ENCODE measurements at places on chromosomes 4 and X. TPM values are rescaled to one million over a fixed set of nuclear protein-coding genes. Genes with fewer than 3 reads are reported as not detected.

CNOT6L gene
- total RNA-seq: 209 TPM

- H3K4me3 ChIP-seq: peak overlapping the region; percentile 98
- peak overlapping the region; percentile 97 for H3K27ac ChIP-seq
- peaks cover 21% of the 10 kb centered on the region for H3K27me3 ChIP-seq
- H3K36me3 ChIP-seq: peaks cover 12% of the 10 kb centered on the region
Observed at GRCh38 chrX:40172401-40173142, 74.8 kb upstream of the BCOR start.

PDE5A gene
- 1.0 TPM for total RNA-seq

PCDH10 gene
- total RNA-seq: not detected

GRCh38 chrX:41912923-41913322 lies 10.4 kb downstream of the CASK start:
- peaks cover 23% of the 10 kb centered on the region for H3K4me1 ChIP-seq
- H3K27ac ChIP-seq: peak overlapping the region; percentile 42
- no peak for DNase-seq

ERAS gene
- total RNA-seq: not detected

DNA sequence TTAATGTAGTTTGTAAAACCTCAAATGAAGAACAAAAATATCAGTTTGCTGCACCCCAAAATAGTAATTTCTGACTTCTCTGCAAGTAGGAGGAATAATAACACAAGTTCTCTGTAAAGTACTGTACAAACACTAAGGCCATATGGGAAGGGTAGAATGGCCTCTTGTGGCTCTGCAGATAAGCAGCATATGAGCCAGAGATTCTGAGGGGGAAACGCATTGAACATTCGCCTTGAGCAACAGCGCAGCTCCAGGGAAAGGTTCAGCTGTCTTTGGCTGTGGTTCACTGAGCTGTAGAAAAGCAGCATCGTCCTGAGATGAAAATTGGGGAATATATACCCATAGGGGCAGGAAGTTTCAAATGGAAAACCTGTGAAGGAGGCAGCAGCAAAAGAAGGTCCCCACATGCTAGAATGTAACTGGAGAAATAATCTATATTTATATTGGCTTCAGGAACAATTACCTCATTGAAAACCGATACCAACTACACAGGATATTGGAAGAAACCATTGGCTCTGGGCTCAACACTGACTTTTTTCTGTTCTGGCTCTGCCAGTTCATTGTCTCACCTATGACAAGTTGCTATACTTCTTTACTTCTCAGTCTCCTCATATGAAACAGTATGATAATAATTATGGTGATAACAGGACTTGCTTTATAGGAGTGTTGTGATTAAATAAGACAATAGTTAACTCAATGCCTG lies 357.6 kb upstream of the CPEB2 start:
- no peaks in the 10 kb centered on the region for H3K27me3 ChIP-seq
- H3K4me1 ChIP-seq: no peaks in the 10 kb centered on the region
- no peak overlapping the region for H3K4me3 ChIP-seq
- no peaks in the 10 kb centered on the region for H3K36me3 ChIP-seq

DNA sequence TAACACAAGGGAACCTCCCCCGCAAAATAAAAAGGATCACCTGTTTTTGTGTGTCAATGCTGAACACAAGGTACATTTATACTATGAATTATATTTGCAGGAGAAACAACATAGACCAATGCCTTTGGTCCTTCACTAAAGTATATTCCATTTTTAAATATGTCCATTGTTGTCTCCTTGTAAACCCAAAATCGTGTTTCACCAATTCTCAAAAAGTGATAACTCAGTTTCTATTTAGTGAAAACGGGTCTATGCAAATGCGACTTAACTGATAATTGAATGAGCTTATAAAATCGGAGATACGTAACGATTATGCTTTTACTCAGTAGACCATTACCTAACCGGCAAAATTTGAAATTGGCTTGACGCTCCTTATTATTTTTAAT lies 2.1 kb downstream of the BRWD3 start:
- H3K36me3 ChIP-seq: peaks cover 8% of the 10 kb centered on the region
- peak overlapping the region; percentile 95 for H3K4me3 ChIP-seq
- H3K27me3 ChIP-seq: no peaks in the 10 kb centered on the region
- no peak for DNase-seq
- peak overlapping the region; percentile 96 for H3K27ac ChIP-seq
- peaks cover 22% of the 10 kb centered on the region for H3K4me1 ChIP-seq

- no peaks in the 10 kb centered on the region for H3K27me3 ChIP-seq
- no peak overlapping the region for H3K4me3 ChIP-seq
- no peaks in the 10 kb centered on the region for H3K4me1 ChIP-seq
- no peak for DNase-seq
- no peaks in the 10 kb centered on the region for H3K36me3 ChIP-seq
- no peak overlapping the region for H3K27ac ChIP-seq
Observed at GRCh38 chr4:44017422-44017739, 431.2 kb downstream of the KCTD8 start.

DNA sequence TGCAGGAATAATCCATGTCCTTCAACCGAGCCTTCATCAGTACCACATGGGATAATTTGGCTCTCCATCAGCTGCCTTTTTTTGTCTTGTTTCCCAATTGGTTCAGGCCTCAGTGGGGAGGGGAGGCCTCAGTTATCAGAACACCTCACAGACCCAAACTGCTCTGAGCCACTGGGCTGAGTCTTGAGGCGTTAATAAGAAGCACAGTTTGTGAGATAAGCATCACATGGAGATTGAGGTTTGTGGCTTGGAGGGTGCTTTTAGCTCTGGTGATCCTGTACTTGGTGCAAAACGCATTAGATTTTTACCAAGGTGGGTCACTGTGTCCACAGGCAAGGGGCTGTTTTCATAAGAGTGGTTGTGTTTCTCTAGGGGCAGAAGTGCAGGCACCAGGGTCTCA lies 82.8 kb upstream of the HPF1 start:
- H3K4me3 ChIP-seq: no peak overlapping the region
- DNase-seq: no peak
- peaks cover 4% of the 10 kb centered on the region for H3K27me3 ChIP-seq
- no peaks in the 10 kb centered on the region for H3K36me3 ChIP-seq
- H3K4me1 ChIP-seq: no peaks in the 10 kb centered on the region
- no peak overlapping the region for H3K27ac ChIP-seq

TMEM271 gene
- not detected for total RNA-seq

DNA sequence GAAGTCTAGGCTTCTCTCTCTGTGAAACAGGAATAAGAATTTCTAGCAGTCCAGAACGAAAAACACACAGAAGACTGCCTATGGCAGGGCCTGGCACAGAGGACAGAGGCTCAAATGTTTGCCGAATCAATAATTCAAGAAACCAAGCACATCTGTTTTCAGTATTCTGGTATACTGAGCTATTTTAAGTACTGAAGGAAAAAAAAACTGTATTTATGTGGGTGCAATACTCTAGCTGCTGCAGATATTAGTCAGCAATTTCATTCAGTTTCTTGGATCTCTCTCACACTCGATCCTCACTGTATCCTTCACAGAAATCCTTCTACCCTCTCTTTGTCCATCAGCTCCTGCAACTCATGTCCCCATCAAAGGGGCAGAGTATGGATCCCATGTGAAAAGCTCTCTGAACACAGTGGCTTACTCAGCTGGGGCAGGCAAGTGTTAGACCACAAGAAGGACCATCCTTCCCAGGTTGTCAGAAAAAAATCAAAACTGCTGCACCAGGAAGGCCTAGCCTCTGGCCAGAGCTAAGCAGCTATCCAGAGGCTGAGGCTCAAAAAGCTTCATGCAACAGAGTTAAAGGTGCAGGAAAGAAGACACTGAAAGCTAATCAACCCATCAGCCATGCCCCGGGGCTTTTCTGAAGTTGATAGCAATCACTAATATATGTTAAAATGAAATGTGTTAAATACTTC lies 9.1 kb upstream of the USO1 start:
- no peak overlapping the region for H3K4me3 ChIP-seq
- no peaks in the 10 kb centered on the region for H3K4me1 ChIP-seq
- no peaks in the 10 kb centered on the region for H3K36me3 ChIP-seq
- H3K27me3 ChIP-seq: no peaks in the 10 kb centered on the region

- no peak for DNase-seq
- H3K4me3 ChIP-seq: no peak overlapping the region
- no peak overlapping the region for H3K27ac ChIP-seq
- peaks cover 40% of the 10 kb centered on the region for H3K4me1 ChIP-seq
Observed at GRCh38 chr4:102757681-102758080, 3.1 kb downstream of the MANBA start.

DNA sequence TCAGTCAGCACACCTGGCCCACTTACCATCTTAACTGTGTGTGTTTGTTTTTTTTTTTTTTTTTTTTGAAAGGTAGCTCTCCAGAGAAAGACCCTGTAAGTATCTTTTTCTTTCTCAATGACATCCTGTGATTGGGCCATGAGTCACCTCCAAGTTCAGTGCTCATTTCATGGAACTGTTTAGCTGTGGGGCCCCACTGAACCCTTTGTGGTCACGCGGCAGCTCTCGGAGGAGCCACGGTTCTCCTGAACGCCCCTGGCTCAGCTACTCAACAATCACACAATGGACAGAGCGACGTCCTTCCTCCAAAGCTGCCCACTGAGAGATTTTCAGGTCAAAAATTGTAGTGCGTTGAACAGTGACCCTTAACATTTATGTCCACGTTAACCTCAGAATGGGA lies 14.2 kb upstream of the IL3RA start:
- H3K27me3 ChIP-seq: peaks cover 5% of the 10 kb centered on the region
- peaks cover 35% of the 10 kb centered on the region for H3K4me1 ChIP-seq
- H3K36me3 ChIP-seq: no peaks in the 10 kb centered on the region
- peak overlapping the region; percentile 91 for H3K27ac ChIP-seq

DNA sequence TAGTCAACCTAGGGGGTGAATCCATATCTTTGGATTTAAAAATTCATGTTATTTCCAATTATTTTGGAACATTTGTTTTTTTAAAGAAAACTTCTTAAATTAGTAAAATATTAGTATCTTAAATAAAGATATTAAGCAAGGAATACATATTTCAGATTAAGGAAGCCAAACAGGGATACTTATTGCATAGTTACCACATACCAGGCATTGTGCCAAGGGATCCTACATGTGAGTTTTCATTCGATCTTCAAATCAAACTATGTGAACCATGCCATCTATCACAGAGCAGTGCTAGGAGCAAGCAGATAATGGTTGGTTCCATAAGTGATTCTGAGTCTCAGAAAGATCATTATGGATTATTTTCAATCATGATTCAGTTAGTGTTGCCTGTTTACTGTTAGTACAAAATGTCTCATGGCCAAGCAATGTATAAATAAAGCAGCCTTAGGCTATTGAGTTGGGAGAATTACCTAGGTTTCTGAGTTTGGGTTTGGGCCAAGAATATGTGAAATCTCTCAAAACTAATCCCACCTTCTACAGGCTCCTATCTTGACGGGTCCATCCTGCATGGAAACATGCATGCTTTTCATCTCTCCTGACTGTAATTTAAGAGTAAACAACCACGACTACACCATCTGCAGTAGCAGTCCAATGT lies 176.7 kb downstream of the NPFFR2 start:
- no peaks in the 10 kb centered on the region for H3K27me3 ChIP-seq
- H3K4me1 ChIP-seq: no peaks in the 10 kb centered on the region
- no peaks in the 10 kb centered on the region for H3K36me3 ChIP-seq
- no peak for DNase-seq

- H3K27ac ChIP-seq: no peak overlapping the region
- DNase-seq: no peak
- no peaks in the 10 kb centered on the region for H3K36me3 ChIP-seq
- H3K4me1 ChIP-seq: no peaks in the 10 kb centered on the region
Observed at GRCh38 chr4:101067383-101067782, 279.9 kb downstream of the PPP3CA start.

GRCh38 chr4:101127176-101127790 lies 220.0 kb downstream of the PPP3CA start:
- peaks cover 28% of the 10 kb centered on the region for H3K4me1 ChIP-seq
- no peak overlapping the region for H3K4me3 ChIP-seq
- DNase-seq: no peak
- H3K27ac ChIP-seq: no peak overlapping the region
- H3K36me3 ChIP-seq: peaks cover 10% of the 10 kb centered on the region

TIGD2 gene
- 3.3 TPM for total RNA-seq

- H3K4me1 ChIP-seq: no peaks in the 10 kb centered on the region
- H3K27me3 ChIP-seq: no peaks in the 10 kb centered on the region
- H3K36me3 ChIP-seq: no peaks in the 10 kb centered on the region
- no peak overlapping the region for H3K27ac ChIP-seq
- no peak overlapping the region for H3K4me3 ChIP-seq
Observed at GRCh38 chr4:84954982-84955567, 11.4 kb downstream of the WDFY3 start.

DNA sequence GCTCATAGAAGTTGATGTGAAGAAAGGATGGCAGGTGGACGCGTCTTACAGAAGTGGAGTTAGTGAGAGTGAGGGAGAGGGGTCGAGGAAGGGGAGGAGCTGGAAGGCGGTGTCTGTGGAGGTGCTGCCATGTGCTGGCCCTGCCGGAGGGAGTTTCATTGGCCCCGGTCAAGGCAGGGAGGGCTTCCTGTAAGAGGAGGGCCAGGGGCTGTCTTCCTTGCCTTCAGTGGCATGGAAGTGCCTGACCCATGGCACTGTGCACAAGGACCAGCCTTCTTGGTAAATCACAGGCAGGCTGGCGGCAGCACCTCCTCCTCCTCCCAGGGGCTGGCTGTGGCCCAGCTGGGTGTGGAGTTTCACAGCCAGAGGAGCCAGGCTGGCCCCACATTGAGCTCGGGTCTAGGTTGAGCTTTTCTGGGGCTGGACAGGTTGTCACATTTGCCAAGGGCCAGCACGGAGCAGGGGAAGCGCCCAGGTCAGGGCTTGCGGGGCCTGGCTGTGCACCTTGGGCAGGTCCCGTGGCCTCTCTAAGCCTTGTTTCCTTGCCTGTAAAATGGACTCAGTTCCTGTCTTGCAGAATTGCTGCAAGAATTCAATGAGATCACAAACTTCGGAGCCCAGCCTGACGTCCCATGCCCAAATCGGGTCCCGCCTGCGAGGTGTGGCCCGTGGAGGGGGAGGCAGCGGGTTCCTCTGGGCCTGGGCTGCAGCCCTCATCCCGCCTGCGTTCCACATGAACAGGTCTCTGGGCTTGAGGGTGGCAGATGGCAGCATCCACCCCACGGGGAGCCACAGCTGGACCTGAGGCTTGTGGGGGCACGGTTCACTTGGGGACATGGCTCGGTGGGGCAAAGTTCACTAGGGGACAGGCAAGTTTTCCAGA lies 7.0 kb downstream of the HTRA3 start:
- no peak overlapping the region for H3K27ac ChIP-seq
- no peaks in the 10 kb centered on the region for H3K4me1 ChIP-seq
- no peak overlapping the region for H3K4me3 ChIP-seq
- DNase-seq: no peak
- H3K36me3 ChIP-seq: no peaks in the 10 kb centered on the region

PCSK1N gene
- total RNA-seq: 2.8 TPM

GRCh38 chr4:26162101-26162500 lies 158.7 kb upstream of the RBPJ start:
- H3K27ac ChIP-seq: no peak overlapping the region
- no peaks in the 10 kb centered on the region for H3K27me3 ChIP-seq
- H3K4me3 ChIP-seq: no peak overlapping the region
- no peak for DNase-seq
- H3K4me1 ChIP-seq: peaks cover 23% of the 10 kb centered on the region
- H3K36me3 ChIP-seq: peaks cover 16% of the 10 kb centered on the region

GRCh38 chr4:69030326-69030725 lies 65.9 kb upstream of the UGT2B7 start:
- no peak for DNase-seq
- no peaks in the 10 kb centered on the region for H3K4me1 ChIP-seq
- H3K4me3 ChIP-seq: no peak overlapping the region
- no peak overlapping the region for H3K27ac ChIP-seq

ODAPH gene
- not detected for total RNA-seq

GRCh38 chrX:77510007-77510406 lies 62.8 kb downstream of the FGF16 start:
- DNase-seq: no peak
- H3K27ac ChIP-seq: peak overlapping the region; percentile 84
- peaks cover 14% of the 10 kb centered on the region for H3K36me3 ChIP-seq

Data from activated T-cell treated with anti-CD3 and anti-CD28 coated beads, Interleukin-2, amount 50 U/mL, for 72 hours (primary cell).